ENCODE measurements at places on chromosomes 11 and 22. TPM values are rescaled to one million over a fixed set of nuclear protein-coding genes. Genes with fewer than 3 reads are reported as not detected.

Gene POTEH
- total RNA-seq = not detected

Gene CYP2D6
- total RNA-seq = 1.1 TPM

Gene SHANK3
- total RNA-seq = 10.3 TPM

Gene MS4A6E
- total RNA-seq = not detected

Gene DCDC1
- 1.2 TPM for total RNA-seq

Measured in tibial nerve (tissue), 4 donors.